A172 (cell line): ENCODE measurements at places on chromosomes 16 and 17. TPM values are rescaled to one million over a fixed set of nuclear protein-coding genes. Genes with fewer than 3 reads are reported as not detected.

- no peak for DNase-seq
Observed at GRCh38 chr16:1677339-1677738, 740 bp upstream of the JPT2 start.

DNA sequence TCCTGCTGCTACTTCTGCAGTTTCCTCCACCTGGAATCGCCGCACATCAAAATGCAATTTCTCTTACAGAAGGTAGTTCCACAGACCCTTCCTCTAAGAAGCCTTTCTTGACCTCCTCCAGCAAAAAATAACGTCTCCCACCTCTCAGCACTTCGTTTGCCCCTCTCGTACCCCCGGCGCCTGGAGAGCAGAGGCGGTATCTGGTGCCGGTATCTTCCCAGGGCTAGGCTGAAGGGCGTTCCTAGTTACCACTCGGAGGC, 482 bp downstream of the DCTPP1 start:
- no peak for DNase-seq

DNA sequence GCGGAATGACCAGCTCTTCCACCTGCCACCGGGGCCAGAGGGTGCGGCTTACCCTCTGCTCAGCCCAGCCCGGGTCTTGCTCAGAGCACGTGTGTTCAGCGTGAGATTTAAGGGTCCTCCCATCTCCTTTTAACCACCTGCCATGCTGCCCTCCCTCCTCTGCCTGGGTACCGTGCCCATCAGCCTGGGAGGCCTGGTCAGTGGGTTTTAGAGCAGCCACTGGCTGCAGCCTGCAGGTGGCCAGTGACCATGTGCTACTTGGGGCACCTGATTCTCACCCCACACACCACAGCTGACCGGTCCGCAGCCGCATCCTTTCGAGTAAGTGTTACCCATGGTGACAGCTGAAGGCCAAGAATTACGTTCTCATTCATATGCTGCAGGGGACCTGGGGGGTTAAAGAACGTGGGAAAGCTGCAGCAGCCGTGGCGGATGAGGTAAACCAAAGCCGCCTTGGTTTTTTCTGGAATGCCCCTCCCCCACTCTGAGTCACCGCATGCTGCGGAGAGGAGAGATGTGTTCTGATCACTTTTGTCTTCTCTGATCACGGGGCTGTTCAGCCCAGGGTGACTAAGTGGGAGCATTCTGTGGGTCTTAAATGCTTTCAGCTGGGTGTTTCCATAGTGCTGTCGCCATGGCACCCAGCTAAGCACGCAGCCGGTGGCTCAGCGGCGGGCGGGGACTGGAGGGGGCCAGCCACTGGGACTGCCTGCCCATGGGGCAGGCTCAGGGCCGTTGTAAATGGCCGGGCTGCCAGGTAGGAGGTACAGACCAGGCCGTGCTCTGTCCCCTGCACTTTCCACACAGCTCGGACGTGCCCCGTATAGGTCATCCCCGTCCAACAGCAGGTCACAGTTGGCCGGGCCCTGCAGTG, 59.8 kb downstream of the BAIAP2 start:
- peak; percentile 100 for DNase-seq

- DNase-seq = no peak
Observed at GRCh38 chr16:66735891-66736290, 15.5 kb downstream of the DYNC1LI2 start.

GRCh38 chr17:5595831-5596230, 11.5 kb upstream of the NLRP1 start:
- DNase-seq = no peak

DNA sequence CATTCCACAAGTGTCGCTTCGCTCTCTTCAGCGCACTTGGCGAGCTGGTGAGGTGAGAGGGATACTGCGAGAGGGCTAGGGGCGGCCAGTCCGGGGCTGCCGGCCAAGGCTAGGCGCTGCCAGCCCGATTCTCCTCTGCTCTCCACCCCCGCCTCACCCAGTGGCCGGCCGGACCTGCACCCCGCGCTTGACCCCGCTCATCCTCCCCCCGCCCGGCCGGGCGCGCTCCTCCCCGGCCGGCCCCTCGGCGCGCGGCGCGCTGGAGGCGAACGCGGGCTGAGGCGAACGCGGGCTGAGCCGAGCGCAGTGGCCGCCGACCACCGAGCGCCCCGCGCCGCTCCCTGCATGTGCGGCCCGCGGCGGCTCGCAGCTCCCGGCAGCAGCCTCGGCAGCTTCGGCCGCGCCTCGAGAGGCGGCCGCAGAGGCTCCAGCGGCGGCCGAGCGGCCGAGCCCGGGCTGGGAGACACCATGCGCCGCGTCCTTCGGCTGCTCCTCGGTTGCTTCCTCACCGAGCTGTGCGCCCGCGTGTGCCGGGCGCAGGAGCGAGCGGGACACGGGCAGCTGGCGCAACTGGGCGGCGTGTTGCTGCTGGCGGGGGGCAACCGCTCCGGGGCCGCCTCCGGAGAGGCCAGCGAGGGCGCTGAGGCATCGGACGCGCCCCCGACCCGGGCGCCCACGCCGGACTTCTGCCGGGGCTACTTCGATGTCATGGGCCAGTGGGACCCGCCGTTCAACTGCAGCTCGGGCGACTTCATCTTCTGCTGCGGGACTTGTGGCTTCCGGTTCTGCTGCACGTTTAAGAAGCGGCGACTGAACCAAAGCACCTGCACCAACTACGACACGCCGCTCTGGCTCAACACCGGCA, at the start of gene SHISA9:
Gene SHISA9 (plus strand): TSS at position 2 of the 865 bp plus-strand sequence.
- peak; percentile 34 for DNase-seq

DNA sequence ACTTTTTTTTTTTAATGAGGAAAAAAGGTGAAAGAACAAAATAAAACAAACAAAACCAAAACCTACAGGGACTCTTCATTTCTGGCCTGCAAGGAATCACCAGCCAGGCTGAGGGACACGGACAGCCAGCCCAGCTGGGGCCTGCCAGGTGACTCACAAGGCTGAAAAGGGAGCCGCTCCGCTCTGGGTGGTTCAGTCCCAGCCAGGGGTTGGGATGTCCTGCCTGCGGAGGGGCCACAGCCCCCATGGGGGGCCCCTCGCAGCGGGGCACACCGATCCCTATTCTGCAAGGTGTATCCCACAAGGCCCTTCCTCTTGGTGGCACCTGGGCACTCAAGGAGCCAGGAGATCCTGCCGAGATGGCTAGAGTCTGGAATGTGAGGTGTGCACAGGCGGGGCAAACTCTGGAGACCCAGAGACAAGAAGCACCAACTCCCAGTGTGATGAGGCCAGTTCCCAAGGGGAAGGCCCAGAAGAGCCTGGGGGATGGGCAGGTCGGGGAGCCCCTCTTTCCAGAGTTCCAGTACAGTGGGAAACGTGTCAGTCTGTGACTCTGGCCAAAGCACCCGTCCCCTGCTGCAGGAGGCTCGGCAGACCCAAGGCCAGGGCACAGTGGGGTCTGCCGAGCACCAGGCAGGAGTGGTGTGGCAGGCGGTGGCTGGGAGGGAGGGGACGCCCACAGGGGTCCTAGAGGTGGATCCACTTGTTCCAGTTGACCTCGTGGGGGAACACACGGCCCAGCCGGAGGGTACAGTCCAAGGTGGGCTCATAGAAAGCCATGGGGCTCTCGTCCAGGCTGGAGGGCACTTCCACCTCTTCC, 58.9 kb downstream of the IL21R start:
- peak; percentile 51 for DNase-seq

GRCh38 chr17:82106688-82107305, 8.8 kb upstream of the FASN start:
- DNase-seq = no peak

DNA sequence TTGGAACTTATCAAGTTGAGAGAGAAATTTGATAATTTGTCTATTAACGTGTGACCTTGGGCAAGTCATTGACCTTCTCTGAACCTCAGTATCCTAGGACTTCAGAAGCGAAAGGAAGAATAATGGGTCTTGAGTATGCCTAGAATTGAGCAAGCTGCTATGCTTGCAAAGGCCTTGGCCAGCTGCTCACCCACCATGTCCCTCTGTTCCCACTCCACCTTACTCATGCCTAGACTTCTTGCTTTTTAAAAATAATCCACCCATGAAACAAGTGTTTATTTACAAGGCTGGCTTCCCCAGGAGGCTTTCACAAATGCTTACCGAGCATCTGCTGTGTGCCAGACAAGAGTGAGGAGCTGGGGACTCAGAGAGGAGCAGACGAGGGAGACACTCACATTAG, 590.6 kb downstream of the MAF start:
- DNase-seq = no peak

DNA sequence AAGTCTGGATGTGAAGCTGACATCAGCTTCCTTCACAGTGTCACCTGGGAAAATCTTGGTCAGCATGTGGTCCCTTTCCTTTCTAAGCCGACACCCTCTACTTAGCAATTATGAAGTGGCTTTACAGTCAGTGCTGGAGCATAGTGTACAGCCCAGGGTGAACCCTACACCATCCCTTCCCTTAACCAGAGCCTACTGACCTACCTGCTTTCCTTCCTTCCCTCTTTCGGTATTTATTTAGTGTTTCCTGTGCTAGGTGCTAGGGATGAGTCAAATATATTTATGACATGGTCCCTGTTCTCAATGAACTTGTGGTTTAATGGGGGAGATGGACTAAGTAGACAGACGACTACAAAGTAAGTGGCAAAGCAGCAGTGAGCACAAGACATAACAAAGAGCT, 77.5 kb downstream of the CDK5R1 start:
- peak; percentile 13 for DNase-seq

DNA sequence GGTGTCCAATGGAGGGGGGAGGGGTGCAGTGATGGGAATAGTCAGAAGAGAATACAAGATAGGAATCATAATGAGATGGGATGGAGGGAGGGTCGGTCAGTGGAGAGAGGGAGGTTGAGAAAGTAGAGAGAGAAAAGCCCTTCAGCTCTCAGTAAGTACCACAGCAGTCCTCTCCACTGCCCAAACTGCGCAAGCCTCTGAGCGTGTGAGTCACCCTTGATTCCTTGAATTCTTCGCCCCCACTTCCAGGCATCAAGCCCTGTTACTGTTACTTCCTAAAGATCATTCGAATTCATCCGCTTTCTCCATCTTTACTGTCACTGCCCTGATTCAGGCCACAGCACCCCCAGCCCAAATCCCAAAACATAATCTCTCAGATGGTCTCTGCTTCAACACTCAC, 2.5 kb downstream of the GUCY2D start:
- peak; percentile 80 for DNase-seq

DNA sequence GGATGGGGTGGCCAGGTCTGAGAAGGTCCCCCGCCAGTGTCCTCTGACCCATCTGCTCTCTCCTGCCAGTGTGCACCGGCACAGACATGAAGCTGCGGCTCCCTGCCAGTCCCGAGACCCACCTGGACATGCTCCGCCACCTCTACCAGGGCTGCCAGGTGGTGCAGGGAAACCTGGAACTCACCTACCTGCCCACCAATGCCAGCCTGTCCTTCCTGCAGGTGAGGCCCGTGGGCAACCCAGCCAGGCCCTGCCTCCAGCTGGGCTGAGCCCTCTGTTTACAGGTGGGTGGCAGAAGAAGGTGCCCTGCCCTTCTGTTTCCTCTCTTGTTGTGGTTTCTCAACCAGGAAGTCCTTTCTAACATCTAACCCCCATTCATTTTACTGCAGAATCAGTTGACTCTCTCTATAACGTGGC, 7.1 kb downstream of the ERBB2 start:
- no peak for DNase-seq

GRCh38 chr17:41322094-41322902, 6.8 kb upstream of the KRTAP17-1 start:
- peak; percentile 75 for DNase-seq

DNA sequence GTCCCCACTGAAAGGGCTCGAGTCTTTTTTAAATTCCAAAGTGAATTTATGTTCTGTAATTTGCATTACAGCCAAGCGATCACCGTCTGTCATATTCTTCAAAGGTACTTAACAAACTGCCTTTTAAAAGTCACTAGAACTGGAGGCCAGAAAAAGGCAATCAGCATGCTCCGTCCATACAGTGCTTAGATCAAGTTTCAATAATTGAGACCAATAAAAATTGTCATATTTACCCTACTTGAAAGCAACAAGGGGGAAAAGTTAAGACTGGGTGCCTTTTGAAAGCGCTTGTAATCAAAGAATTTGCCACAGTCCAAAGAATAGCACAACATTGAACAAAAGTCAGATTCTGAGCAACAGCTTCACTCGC, 9.0 kb upstream of the ZFHX3 start:
- DNase-seq = no peak

GRCh38 chr17:65925606-65926307, 266.2 kb downstream of the CEP112 start:
- DNase-seq = no peak

- no peak for DNase-seq
Observed at GRCh38 chr17:80291260-80291659, 30.6 kb downstream of the RNF213 start.

GRCh38 chr17:62871291-62871690, 63.2 kb upstream of the MARCHF10 start:
- DNase-seq = no peak

The SCNN1G gene
- not detected in 2 replicates for total RNA-seq

The SAMD14 gene
- 0.50 and 0.62 TPM in 2 replicates for total RNA-seq

The RNU2-1 gene
- not detected in 2 replicates for total RNA-seq

The CHST5 gene
- total RNA-seq = not detected in 2 replicates

The AFMID gene
- 15.6 and 18.4 TPM in 2 replicates for total RNA-seq

The AP2B1 gene
- 96.1 and 98.1 TPM in 2 replicates for total RNA-seq

The GRAP gene
- 0.02 TPM in 1 of 2 replicates, not detected in the other for total RNA-seq

The ZDHHC1 gene
- 18.2 and 24.3 TPM in 2 replicates for total RNA-seq
